Ecto neural progenitor cell (in vitro differentiated cells): ENCODE measurements at places on chromosomes 16 and 17.

DNA sequence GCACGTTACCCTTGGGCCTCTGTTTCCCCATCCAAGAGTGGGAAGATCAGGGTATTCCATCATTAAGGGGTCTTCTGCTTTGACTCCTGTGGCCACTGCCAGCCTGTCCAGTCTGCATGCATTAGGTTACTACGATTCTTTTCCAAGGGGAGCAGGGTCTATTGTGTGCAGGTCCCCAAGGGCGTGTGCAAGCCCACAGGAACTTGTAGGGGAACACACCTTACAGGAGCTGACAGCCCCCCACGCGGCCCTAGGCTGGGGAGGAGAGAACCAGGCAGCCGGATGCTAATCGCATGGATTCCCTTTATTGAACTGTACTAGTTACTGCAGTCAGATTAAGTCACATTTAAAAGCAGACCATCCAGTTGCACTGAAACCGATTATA lies 116.7 kb downstream of the C16orf78 start:
- DNase-seq: no peak

- DNase-seq: peak; percentile 69
These were observed 23.3 kb upstream of the CDRT4 start for GRCh38 chr17:15490634-15491261.

- DNase-seq: peak; percentile 81
These were observed at the start of gene NME3 for GRCh38 chr16:1771188-1771863. Gene NME3, minus strand, starts transcription at chr16:1771543. Its CDS starts 9 bp downstream, at chr16:1771534.

DNA sequence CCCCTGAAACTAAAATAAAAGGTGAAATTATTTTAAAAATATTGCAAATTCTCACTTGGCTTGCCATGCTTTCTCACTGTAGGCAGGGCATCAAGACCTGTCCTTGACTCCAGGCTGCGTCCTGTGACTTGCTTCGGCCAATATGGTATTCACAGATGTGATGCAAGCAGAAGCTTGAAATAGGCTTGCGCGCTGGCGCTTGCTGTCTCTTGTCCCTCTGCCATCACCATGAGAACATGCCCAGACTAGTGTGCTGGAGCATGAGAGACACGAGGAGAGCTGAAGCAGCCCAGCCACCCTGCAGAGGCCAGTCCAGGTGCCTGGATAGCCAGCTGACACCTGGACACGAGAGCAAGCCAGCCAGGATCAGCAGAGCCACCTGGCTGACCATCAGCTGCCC lies 21.8 kb upstream of the ZKSCAN2 start:
- no peak for DNase-seq

GRCh38 chr16:69345923-69346322 lies 5.7 kb downstream of the TMED6 start:
- no peak for DNase-seq

- DNase-seq: no peak
These were observed 47.1 kb downstream of the BCL7C start for GRCh38 chr16:30846649-30847402.

GRCh38 chr17:63698886-63699637 lies 863 bp downstream of the LIMD2 start:
- peak; percentile 79 for DNase-seq

DNA sequence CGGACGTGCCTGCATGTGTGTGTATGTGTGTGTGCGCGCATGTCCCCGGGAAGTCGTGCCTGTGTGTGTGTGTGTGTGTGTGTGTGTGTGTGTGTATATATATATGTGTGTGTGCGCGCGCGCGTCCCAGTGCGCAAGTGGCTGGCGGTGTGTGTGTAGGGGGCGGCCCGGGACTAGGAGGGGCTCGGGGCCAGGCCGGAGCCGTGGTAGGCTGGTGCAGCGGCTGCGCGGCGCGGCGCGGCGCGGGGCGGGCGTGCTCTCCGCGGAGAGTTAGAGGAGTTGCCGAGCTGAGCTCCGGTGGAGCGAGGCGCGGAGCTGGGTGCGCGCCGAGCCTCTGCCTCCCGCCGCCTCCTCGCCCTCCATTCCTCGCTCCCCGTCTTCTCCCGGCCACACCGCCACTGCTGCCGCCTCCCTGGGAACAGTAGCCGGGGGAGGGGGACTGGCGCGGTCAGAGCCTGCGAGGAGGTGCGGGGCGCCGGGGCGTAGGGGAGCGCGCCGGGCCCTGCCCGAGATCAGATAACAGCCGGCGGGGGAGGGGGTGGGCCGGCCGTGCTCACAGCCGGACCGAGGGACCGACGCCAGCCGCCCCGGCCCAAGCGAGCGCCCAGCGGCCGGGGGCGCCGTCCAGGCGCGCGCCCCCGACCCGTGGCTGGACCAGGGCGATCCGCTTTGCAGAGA lies at the start of gene KCNJ12:
KCNJ12 (plus strand) TSS at position 277 of the 678 bp plus-strand sequence. CDS start 38,986 bp downstream, outside the sequence.
- DNase-seq: peak; percentile 80

DNA sequence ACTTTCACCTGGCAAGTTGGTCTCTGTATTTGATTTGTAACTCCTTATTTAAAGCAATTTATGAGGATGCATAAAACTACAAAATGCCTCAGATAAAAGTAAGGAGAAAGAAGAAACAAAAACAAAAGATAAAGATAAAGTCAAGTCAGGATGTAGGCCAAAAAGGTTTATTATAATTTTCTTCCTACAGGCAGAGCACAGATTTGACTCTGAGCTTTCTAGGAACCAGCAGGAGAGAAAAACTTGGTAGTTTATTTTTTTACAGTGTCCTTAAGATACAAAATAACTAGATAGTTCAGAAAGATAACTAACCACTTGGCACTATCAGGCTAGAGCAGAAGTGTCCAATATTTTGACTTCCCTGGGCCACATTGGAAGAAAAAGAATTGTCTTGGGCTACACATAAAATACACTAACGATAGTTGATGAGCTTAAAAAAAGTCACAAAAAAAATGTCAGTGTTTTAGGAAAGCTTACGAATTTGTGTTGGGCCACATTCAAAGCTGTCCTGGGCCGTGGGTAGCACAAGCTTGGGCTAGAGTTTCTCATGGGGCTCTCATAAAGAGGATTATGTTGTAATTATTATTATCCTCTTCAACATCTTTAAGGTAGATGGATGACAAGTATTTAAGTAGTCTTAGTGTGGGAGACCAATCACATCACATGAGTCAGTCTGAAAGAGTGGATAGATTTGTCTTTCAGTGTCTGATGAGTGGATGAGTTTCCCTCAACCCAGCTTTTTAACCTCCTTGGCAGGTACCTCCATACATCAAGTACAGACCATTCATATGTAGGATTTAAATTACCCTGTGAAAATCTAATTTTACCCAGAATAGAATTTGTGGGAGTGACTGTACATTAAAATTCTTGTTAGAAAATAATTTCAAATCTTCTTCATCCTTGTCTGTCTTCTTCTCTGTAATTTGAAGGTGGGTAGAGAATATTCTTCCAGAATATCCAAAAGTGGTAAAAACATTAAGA lies 17.0 kb downstream of the PAFAH1B1 start:
- DNase-seq: no peak

DNA sequence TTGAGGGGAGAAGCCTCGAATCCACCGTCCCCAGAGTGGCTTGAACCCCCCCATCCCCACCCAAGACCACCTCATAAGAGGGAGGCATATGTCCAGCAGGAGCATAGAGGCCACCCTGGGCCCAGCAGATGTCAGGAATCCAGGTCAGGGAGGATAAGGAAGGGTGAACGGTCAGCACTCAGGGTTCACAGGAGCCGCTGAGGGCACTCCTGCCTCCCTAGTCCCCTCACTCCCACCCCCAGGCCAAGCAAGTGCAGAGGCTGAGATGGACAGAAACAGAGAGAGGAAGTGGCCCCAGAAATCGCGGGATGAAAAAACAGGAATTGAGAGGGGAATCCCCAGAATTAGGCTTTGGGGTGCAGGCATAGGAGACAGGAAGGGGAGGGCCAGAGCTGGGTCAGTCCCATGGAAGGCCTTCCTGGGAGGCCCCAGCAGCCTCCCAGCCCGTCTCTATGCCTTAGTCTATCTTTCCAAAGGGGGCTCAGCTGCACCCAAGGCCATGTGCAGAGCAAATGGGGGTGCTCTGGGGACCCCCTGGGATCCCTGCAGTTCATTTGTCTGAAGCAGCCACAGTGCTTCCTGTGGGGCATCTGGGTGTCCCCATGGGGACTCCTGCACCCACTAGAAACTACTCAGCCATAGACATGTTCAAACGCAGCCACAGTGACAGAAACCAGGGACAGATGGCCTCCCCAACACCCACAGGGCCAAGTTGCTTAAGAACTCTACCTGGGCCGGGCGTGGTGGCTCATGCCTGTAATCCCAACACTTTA lies 1.7 kb downstream of the CMTM3 start:
- no peak for DNase-seq

DNA sequence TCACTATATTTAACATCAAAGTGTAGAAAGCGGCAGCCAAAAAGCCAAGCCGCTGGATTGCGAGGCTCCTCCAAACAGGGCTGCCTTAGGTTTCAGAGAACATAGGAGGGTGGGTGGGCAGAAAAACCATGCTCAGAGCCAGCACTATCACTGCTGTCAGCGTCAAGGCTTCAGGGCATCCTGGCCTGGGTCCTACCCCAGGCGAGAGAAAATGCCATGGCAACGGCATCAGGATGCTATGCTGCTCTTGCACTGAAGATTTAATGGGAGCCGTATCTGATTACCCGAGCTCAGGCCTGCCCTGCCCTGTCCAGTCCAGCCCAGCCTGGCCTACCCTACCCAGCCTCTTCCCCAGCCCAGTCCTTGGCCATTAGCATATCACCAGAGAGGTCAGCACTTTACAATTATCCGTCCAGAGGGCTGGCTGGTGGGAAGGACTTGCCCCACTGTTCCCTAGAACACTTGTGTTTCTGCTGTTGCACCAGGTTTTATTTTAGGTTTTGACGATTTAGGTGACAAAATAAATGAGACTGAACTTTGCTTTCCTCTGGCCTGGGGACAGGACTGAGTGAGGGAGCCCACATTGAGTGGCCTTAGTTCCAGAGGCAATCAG lies 61.1 kb downstream of the TOM1L2 start:
- DNase-seq: peak; percentile 75

DNA sequence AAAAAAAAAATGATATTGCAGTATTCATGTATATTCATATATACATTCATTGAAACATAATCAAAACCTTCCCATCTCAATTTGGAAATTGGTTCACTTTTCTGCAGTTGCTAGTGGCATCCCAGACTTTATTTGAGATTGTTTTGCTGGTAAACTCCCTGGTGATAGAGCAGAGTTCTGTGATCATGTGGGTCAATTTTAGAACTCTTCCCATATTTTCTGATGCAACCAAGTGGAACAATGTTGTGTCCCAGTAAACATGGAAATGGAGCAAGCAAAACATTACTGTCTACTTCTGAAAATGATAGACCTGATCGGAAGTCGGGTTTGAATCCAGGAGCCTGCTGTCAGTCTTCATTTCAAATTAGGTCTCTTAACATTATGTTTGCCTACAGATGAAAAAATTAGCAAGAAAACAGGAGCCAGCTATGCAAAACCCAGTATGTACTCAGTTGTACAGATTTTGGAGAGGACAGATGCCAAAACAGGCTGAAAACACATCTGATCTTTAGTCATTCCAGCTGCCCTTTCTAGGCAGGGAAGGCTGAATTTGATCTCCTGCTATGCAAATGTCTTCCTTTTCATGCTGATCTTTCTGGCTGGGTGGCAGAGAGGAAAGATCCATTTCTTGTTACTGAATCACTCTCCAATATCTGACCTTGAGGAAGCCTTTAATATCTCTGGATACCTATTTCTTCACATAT lies 786.6 kb upstream of the SOX9 start:
- DNase-seq: no peak

GRCh38 chr16:23398987-23399805 lies 53.8 kb downstream of the COG7 start:
- peak; percentile 84 for DNase-seq

GRCh38 chr16:7344830-7345780 lies 12.5 kb downstream of the RBFOX1 start:
- no peak for DNase-seq

GRCh38 chr17:17170346-17170985 lies 35.7 kb downstream of the PLD6 start:
- no peak for DNase-seq

DNA sequence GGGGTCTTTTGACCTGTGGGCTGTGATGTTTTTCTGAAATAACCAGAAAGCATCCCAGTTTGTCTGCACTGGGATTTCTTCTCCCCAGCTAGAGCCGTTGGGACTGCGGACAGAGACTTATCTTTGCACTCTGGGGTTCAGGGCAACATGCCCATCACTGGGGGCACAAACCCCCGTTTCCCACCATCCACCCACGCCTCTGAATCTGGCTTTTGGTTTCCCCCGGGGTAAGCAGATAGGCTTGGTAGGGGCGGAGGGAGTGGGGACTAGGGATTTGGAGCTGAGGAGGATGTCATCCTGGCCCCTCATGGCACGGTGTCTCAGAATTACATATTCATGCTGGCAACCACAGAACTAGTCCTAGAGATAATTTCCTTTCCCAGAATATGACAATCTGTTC lies 68.6 kb downstream of the CCDC182 start:
- peak; percentile 34 for DNase-seq

GRCh38 chr16:31325171-31325570 lies 29.8 kb upstream of the ITGAX start:
- no peak for DNase-seq

DNA sequence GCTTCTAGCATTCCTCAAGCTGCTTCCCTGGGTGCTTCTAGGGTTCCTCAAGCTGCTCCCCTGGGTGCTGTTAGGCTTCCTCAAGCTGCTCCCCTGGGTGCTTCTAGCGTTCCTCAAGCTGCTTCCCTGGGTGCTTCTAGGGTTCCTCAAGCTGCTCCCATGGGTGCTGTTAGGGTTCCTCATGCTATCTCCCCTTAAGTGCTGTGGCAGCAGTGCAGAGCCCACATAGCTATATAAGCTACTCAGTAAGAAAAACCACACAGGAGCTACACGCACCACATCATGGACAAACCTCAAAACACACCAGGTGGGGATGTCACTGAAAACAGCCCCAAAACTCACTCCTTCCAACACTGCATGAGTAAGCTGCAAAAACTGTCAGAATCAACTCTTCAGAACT lies 35.2 kb downstream of the ANKRD11 start:
- no peak for DNase-seq

DNA sequence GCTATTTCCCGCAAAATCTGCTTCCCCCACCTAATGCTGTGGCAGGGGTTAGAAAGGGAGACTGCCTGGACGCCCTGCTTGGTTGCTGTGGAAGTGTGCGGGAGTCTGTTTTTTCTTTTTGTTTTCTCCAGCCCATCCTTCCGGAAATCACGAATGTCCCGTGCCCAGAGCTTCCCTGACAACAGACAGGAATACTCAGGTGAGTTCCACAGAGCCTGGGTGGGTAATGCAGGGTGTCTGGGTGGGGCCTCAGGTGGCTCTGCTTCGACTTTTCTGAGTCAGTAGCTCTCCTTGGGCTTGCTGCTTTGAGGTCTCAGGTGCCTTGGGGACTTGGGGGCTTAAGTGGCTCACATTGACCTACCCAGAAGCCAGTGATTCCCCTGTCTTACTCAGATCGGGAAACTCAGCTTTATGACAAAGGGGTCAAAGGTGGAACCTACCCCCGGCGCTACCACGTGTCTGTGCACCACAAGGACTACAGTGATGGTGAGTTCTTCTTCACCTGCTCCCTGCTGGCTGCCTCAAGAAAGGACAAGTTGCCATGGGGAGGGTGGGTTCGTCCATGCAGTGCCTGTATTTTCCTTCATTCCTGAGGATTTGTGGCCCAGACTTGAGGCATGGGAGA lies 11.4 kb downstream of the LIMD2 start:
- no peak for DNase-seq

GRCh38 chr16:49010396-49010795 lies 271.2 kb downstream of the CBLN1 start:
- no peak for DNase-seq
